Stimulated activated CD4-positive, alpha-beta T cell treated with anti-CD3 and anti-CD28 coated beads, Interleukin-1b, Interleukin-23, amount 100 ng/mL, for 24 hours (primary cell): ENCODE measurements at places on chromosomes 12 and 14.

- DNase-seq: no peak
Observed at GRCh38 chr12:52603314-52603713, 2.1 kb upstream of the KRT72 start.

DNA sequence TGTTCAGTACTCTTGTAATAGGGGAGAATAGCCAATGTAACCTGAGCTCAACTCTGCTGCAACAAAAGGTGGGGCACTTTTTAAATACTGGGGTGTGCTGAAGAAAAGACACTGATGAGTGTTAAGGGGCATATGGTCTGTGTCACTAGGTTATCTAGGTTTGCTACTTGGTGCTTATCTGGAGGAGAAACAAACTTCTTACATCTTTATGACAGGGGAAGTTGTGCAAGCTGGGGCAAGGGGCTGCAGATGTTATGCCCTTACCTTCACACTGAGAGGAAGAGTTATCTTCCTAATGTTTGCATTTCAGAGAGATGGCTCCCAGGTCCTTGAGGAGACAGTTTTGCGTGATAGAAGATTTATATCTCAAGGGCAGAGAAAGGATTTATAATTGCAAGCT is 90.9 kb upstream of the PKP2 start:
- DNase-seq: no peak

DNA sequence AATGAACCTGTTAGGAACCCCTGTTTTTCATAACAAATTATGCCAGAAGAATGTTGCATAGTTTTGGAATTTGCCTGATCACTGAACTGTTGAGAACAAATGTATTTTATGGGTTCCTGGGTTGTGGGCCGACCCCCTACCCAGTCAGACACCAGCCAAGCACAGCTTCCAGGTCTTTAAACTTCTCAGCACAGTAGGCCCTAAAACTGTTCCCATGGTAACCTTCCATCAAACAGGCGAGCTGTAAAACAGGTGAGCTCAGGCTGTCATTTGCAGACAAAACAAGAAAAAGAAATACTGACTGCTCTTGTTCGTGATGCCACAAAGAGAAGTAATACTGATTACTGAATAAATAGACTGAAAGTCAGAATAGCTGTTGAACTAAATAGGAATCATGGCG is 147.0 kb downstream of the PTPRO start:
- DNase-seq: no peak

DNA sequence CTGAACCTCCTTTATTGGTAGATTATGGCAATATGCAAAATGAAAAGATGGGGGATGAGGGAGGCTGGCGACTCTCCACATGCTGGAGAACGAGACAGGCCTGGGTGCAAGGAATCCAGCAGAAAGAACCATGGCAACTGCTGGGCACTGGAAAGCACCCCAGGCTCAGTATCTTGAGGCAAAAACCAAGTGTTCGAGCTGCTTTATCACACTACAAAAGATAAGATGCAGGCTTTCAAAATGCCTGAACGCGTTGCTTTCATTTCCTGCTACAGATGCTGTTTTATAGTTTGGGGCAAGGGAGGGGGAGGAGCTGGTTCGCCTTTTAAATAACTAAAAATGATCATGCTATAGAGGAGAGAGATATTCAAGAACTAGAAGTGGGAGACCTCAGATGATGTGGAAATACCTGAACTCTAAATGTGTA is 38.9 kb downstream of the NIN start:
- no peak for DNase-seq

DNA sequence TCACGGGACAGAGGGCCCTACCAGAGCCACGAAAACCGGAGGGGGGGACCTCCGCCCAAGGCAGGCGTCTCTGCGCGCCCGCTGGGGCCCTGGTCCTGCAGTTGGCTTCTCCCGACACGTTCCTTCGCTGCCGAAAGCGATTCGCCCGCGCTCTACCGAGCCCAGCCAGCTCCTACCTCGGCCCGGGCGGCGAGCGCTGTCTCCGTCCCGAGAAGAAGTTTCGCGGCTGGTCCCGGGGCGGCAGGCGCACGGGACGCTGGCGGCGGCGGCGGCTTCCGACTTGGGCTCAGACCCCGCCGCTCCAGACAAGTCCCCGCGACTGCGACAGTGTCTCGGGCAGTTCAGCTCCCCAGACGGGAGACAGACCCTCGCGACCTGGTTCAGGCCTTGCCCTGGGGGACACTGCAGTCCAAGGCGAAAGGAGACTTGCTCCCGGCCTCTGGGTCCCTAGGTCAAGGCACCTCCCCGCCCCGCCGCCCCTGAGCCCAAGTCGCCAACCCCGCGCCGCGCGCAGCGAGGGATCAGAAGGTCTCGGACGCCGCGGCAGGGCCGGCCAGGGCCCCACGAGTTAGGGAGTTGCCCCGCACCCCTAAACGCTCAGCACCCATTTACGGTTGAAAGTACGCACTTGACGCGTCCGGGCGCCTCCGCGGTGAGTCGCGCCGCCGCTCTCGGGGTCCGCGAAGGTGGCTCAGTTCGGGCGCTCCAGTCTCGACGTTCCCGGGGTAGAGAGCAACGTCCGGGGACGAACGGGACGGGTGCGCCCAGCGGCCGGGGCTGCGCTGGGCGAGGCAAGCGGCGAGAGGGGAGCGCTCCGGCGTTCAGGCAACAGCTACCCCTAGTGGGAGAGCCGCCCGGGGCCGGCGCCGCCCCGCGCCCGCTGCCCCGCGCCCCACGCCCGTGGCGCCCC is 1.4 kb upstream of the DIO3 start:
- no peak for DNase-seq

GRCh38 chr14:35877276-35877675 is 51.1 kb downstream of the BRMS1L start:
- DNase-seq: no peak

- no peak for DNase-seq
Observed at GRCh38 chr14:92880851-92881250, 42.1 kb upstream of the CHGA start.

- DNase-seq: no peak
Observed at GRCh38 chr14:72582582-72582981, 311.3 kb downstream of the DPF3 start.

DNA sequence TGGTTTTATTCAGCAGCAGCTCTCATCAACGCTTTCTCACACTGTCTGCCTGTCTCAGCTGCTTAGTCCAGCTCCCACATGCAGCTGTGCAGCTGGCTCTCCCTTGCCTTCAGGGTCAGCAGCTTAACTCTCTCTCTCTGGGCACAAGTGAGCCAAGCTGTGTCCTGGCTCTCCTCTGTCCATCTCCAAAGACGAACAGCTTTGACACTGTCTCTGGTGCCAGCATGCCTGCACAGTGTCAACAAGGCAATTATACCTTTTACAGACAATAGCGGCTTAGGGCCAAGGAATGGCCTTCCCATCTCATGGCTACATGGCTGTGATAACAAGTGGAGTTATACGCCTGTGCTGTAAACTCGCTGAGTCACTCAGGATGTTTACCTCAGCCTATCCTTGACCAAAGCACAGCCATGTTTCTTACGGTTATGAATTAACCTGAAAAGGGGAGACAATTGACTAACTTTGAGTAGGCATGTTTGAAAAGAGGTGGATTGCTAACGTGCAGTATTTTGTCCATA is 38.4 kb upstream of the MANSC4 start:
- no peak for DNase-seq

- no peak for DNase-seq
Observed at GRCh38 chr14:37437490-37437889, 157.6 kb downstream of the FOXA1 start.

GRCh38 chr12:89213139-89213538 is 139.2 kb downstream of the DUSP6 start:
- no peak for DNase-seq

DNA sequence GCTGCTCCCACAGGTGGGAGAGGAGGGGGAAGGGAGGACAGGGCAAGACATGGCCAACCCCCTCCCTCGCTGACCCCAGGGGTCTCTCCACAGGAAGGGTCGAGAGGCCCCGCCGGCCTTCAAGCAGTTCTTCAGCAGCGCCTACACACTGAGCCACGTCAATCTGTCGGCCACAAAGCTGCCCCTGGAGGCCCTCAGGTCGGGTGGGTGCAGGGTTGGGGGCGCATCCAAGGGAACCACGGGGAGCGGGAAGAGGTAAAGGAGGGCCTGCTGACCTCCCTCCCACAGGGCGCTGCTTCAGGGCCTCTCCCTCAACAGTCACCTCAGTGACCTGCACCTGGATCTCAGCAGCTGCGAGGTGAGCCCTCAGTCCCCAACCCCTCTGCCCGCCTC is 6.1 kb downstream of the CARMIL3 start:
- DNase-seq: no peak

GRCh38 chr14:21069388-21070082 is 569 bp upstream of the ARHGEF40 start:
- DNase-seq: no peak

DNA sequence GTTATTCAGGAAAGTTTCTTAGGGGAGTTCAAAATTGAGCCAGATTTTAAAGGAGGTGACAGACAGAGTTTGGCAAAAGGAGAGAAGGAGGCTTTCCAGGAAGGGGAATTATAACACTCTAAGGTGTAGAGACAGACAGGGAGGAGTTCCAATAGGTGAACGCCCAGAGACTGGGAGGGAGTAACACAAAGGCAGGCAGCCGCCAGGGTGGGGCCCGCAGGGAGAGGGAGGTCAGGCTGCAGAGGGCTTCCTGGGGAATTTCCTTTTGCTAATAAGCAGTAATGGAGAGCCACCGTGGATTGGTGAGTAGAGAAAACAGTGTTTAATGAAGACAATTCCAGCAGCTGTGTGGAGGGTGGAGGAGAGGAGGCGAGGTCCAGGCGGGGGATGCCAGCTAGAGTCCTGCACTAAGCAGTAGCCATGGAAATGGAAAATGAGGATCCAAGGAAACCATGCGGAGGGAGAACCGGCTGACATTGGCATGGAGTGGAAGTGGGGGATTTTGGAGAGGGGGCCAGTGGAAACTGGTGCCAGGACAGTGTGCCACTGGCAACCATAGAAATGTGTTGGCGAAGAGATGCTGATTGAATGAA is 22.2 kb downstream of the GRIN2B start:
- no peak for DNase-seq

DNA sequence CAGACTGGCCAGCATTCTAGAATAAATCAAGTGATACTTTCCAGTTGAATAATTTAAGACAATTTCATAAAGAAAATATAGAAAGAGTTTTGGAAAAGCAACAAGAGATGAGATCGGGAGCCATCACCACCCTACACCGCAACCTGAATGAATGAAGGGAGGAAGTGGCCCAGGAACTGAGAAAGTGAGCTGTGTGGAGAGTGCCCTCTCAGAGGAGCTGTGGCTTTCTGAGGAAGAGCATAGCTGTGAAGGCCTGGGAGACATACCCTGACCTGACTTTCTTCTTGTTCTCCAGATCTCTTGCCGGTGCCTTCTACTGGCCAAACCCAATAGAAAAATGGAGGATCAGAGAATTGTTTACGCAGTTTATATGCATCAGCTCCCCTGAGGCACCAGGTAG is 79.3 kb upstream of the TSPAN8 start:
- no peak for DNase-seq

GRCh38 chr14:22381408-22381760 is 207.6 kb downstream of the DAD1 start:
- DNase-seq: no peak

DNA sequence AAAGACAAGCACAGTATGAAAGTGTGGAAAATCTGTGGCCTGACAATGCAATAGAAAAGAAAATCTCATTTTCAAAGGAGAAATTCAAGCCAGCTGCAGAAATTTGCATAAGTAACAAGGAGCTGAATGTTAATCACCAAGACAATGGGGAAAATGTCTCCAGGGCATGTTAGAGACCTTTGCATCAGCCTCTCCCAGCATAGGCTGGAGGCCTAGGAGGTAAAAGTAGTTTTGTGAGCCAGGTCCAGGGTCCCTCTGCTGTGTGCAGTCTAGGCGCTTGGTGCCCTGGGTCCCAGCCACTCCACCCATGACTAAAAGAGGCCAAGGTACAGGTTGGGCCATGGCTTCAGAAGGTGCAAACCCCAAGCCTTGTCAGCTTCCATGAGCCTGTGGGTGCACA is 58.3 kb downstream of the TESPA1 start:
- DNase-seq: no peak

- no peak for DNase-seq
Observed at GRCh38 chr14:94143239-94143638, 13.8 kb upstream of the IFI27L2 start.

DNA sequence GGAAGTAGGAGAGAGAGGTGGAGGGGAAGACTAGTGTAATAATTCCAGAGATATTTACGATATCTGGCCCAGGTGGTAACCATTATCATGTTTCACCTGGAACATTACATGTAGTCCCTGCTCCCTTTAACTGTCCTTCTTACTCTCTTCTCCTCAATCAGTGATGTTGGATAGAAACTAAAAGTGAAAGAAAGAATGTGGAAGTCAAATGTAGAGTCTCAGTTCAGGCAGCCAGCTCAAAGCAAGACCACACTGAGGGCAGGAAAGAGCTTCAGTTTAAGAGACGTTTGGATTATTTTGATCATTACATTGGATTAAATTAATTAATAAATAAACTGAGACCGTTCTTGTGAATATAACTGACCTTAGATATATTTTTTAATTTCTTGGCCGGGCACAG is 594.4 kb downstream of the FLRT2 start:
- DNase-seq: no peak

DNA sequence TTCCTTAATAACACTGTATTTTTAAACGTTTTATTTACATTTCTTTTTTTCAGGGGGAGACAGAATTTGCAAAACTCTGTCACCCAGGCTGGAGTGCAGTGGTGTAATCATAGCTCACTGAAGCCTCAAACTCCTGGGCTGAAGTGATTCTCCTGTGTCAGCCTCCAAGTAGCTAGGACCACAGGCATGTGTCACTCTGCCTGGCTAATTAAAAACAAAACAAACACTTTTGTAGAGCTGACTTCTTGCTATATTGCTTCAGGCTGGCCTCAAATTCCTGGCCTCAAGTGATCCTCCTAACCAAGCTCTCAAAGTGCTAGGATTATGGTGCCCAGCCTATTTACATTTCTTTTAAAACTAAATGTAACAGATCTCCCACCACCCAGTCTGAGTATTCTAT is 12.7 kb downstream of the CPSF6 start:
- no peak for DNase-seq

DNA sequence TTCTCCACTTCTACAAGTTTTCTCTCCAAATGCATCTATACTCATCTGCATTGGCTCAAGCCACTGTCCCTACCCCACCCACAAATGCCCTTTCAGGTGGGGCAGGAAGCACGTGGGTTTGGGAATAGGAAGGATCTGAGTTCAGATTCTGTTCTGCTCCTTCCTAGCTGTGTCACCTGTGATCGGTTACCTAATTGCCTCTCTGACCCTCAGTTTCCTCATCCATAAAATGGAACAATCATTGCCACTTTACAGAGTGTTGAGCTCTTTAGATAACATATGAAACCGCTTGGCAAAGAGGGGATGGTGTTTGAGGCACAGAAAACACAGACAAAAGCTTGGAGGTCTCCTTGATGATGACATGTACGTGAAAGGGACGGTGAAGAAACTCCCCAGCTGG is 34.5 kb downstream of the FOXN3 start:
- DNase-seq: no peak

- DNase-seq: no peak
Observed at GRCh38 chr12:4106621-4107020, 166.9 kb upstream of the CCND2 start.
